Astrocyte (in vitro differentiated cells and primary cell): ENCODE measurements at places on chromosomes 16 and 17. TPM values are rescaled to one million over a fixed set of nuclear protein-coding genes. Genes with fewer than 3 reads are reported as not detected.

- peak overlapping the region; percentile 70 for H3K4me3 ChIP-seq
- H3K4me1 ChIP-seq, result peaks cover 18% of the 10 kb centered on the region
- H3K27ac ChIP-seq, result peak overlapping the region; percentile 3
- no peak for DNase-seq
Measured at GRCh38 chr17:44362949-44363612, 572 bp downstream of the FAM171A2 start.

DNA sequence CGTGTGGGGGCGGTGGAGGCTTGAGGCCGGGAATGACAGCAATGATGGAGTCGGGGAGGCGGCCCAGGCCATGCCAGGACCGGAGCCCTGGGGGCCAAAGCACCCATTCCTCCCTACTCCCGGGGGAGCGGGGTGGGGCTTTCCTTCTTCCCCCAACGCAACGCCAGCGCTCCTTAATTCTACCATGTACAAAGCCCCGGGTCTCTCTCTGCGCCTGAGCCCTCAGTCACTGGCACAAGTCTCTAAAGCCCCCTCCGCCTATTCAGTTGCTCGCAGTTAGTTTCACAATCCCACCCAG lies 245 bp upstream of the RNF227 start:
- no peak for DNase-seq
- H3K4me1 ChIP-seq, result peaks cover 21% of the 10 kb centered on the region
- H3K36me3 ChIP-seq, result no peaks in the 10 kb centered on the region
- peak overlapping the region; percentile 65 for H3K4me3 ChIP-seq
- no peaks in the 10 kb centered on the region for H3K27me3 ChIP-seq
- H3K27ac ChIP-seq, result peak overlapping the region; percentile 81

GRCh38 chr17:6027342-6028024 lies 42.7 kb upstream of the WSCD1 start:
- H3K4me3 ChIP-seq, result no peak overlapping the region
- DNase-seq, result no peak
- no peaks in the 10 kb centered on the region for H3K36me3 ChIP-seq
- no peaks in the 10 kb centered on the region for H3K4me1 ChIP-seq
- no peak overlapping the region for H3K27ac ChIP-seq

GRCh38 chr17:38454532-38454931 lies 26.3 kb downstream of the ARHGAP23 start:
- peak; percentile 67 for DNase-seq
- no peaks in the 10 kb centered on the region for H3K27me3 ChIP-seq
- peaks cover 5% of the 10 kb centered on the region for H3K36me3 ChIP-seq
- H3K27ac ChIP-seq, result peak overlapping the region; percentile 75
- H3K4me1 ChIP-seq, result peaks cover 67% of the 10 kb centered on the region

GRCh38 chr17:57614742-57615141 lies 130.4 kb downstream of the CCDC182 start:
- H3K4me1 ChIP-seq, result peaks cover 8% of the 10 kb centered on the region
- no peaks in the 10 kb centered on the region for H3K27me3 ChIP-seq
- no peak overlapping the region for H3K4me3 ChIP-seq

Gene SCARF1
- total RNA-seq, result 2.9 and 3.9 TPM in 2 replicates

GRCh38 chr17:7695586-7695985 lies 7.3 kb downstream of the WRAP53 start:
- peaks cover 5% of the 10 kb centered on the region for H3K36me3 ChIP-seq
- H3K4me3 ChIP-seq, result no peak overlapping the region
- DNase-seq, result no peak
- H3K4me1 ChIP-seq, result no peaks in the 10 kb centered on the region
- no peaks in the 10 kb centered on the region for H3K27me3 ChIP-seq

- no peaks in the 10 kb centered on the region for H3K27me3 ChIP-seq
- no peak overlapping the region for H3K27ac ChIP-seq
- no peaks in the 10 kb centered on the region for H3K4me1 ChIP-seq
Measured at GRCh38 chr16:24525970-24526559, 13.3 kb upstream of the RBBP6 start.

Gene PPP1R9B
- 73.6 and 75.9 TPM in 2 replicates for total RNA-seq

DNA sequence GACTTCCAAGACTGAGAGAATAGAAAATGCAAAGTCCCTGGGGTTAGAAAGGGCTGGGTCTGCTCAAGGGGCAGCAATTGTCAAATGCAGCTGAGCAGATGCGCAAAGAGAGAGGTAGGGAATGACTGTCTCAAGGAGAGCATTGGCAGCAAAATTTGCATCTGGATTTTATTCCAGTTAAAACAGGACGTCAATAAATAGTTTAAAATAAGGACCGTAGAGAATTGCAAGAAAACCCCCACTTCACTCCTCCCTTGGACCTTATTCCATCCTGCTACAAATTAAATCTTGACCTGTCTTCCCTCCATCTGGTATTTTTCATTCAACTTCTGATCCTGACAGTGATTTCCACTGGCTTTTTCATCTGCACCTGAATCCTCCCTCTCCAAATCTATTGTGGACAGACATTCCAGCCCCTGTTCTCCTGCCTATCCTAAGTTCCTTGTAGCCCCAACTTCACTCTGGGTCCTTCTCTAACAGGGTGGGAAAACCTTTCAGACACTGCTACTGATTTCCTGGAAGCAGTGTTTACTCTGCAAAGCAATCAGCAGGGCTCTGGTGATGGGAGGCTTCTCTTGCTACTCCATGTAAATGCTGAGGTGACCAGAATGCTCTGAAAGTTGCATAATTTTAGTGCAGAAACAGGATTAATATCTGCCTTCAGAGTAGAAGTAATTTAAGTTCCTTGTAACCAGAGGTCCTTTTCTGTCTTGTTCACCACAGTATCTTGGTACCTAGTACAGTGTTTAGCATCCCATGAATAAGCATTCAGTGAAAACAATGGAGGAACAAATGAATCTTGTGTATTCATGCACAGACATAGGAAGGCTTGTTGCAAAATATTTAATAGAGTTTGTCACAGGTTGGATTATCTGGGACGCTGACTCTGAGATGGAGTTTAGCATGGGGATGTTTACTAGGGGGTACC lies 79.2 kb downstream of the CDH11 start:
- H3K27me3 ChIP-seq, result no peaks in the 10 kb centered on the region
- no peak overlapping the region for H3K4me3 ChIP-seq
- no peak overlapping the region for H3K27ac ChIP-seq

- no peak overlapping the region for H3K27ac ChIP-seq
- DNase-seq, result no peak
- no peaks in the 10 kb centered on the region for H3K36me3 ChIP-seq
- H3K27me3 ChIP-seq, result no peaks in the 10 kb centered on the region
Measured at GRCh38 chr17:34776456-34777443, 184.5 kb downstream of the CCT6B start.
